ENCODE measurements at places on chromosomes 7 and 10.

- H3K4me3 ChIP-seq: no peak overlapping the region
- no peaks in the 10 kb centered on the region for H3K4me1 ChIP-seq
- no peaks in the 10 kb centered on the region for H3K36me3 ChIP-seq
Observed at GRCh38 chr7:112495810-112496462, 15.1 kb downstream of the LSMEM1 start.

- H3K27me3 ChIP-seq: no peaks in the 10 kb centered on the region
- H3K27ac ChIP-seq: no peak overlapping the region
- no peak for DNase-seq
- H3K36me3 ChIP-seq: peaks cover 2% of the 10 kb centered on the region
- H3K4me3 ChIP-seq: no peak overlapping the region
- H3K4me1 ChIP-seq: peaks cover 5% of the 10 kb centered on the region
Observed at GRCh38 chr7:55425141-55425752, 60.1 kb downstream of the LANCL2 start.

- DNase-seq: no peak
- no peaks in the 10 kb centered on the region for H3K27me3 ChIP-seq
- no peak overlapping the region for H3K4me3 ChIP-seq
- H3K4me1 ChIP-seq: peaks cover 6% of the 10 kb centered on the region
Observed at GRCh38 chr10:62166331-62167131, 102.1 kb downstream of the RTKN2 start.

GRCh38 chr10:62062752-62063512, 161.4 kb downstream of the ARID5B start:
- H3K36me3 ChIP-seq: peaks cover 87% of the 10 kb centered on the region
- H3K4me1 ChIP-seq: peaks cover 84% of the 10 kb centered on the region
- no peak overlapping the region for H3K4me3 ChIP-seq
- DNase-seq: no peak

Data from activated CD8-positive, alpha-beta memory T cell treated with anti-CD3 and anti-CD28 coated beads, Interleukin-2, amount 10 ng/mL, durations not matched to agents 7 days and 5 days (primary cell).